ENCODE measurements at places on chromosomes 7 and 10.

DNA sequence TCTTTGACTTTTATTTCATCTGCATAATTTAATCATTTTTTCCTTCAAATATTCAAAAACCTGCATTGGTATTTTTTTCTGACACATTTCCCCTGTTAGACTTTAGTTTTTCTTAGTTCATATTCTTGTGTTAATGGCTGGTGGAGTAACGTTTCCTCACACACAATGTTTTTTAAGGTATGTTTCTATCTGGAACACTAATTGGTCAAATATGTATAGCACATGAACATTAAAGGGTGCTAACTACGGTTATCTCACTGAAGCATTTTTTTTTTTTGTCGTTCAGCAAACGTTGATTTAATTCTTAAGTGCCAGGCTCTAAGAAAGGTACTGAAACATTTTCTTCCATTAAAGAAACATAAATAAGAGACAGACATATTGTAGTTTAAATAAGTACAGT lies 87.7 kb downstream of the PTPRZ1 start:
- DNase-seq = no peak

DNA sequence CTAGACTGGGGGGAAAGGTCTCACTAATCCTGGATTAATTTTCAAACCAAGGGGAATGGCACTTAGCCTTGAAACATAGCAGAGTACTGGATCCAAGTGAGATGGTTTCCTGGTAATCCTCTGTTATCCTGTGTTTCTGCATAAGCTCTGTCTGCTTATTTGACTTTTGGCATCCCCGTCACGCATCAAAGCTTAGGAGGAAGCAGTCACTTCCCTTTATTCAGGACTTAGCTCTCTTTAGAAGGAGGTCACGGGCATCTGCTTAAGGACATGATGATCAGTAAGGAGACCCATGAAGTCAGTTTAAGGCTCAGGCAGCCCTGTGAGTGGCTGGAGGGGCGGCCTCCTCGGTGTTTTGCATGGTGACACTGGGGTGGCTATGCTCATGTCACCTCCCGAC lies 30.0 kb downstream of the TSPAN15 start:
- DNase-seq = no peak

DNA sequence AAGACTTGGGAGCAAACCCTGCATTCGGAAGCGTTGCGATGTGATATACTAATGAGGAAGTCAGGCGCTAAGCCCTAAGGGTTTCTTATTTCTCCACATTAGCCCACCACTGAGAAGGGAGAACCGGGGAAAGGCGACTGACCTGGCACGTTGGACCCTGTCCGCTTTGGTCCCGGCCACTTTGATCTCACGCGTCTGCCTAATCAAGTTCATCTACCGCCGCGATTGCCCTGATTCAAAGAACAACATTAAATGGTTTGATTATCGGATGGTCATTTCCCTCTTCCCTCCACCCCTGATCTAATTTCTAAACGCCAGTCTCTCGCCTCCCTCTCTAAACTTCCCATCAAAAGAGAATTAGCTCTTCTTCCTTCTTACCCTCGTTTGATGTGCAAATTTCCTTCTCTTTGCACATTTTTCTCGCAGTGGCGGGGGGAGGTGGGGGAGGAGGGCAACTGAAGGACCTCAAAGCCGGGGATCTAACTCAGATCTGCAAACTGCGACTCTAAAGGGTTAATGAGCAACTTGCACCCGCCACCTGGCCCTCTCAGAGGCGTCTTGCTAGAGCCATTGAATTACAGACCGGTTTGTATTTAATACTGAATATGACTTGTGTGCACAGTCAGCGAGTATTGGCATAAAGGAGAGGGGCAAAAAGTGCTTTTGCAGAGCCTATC lies 687 bp upstream of the DKK1 start:
- DNase-seq = peak; percentile 51

GRCh38 chr7:55435466-55435865 lies 70.3 kb downstream of the LANCL2 start:
- DNase-seq = no peak

- DNase-seq = peak; percentile 67
Measured at GRCh38 chr7:7969306-7970236, 975 bp downstream of the GLCCI1 start.

DNA sequence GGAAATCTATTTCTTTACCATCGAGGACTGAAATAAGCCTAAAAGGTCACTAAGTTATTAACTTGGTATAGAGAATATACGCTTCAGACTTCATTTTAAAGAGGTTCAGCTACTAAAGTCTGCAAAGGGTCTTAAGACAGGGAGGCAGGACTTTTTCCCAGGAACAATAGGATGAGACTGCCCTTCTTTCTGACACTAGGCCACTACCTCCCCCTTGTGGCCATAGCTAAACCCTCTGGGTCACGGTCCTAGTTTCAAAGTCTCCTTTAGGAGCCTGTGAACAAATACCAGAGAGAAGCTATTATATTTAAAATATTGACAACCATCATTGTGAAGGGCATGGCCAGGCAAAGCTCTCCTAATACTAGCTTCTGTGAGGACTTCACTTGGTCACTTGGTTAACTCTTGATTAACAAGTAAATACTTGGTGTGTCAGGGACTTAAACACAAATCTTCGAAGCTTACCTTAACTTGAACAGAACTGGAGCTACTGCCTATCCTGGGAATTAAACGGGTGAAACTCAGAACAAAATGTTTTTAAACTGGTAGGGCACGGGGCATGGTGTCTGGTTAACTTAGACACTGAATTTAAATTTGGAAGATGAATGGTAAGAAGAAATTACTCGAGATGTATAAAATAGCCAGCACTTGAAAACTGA lies 75.6 kb downstream of the CCDC6 start:
- DNase-seq = peak; percentile 28

DNA sequence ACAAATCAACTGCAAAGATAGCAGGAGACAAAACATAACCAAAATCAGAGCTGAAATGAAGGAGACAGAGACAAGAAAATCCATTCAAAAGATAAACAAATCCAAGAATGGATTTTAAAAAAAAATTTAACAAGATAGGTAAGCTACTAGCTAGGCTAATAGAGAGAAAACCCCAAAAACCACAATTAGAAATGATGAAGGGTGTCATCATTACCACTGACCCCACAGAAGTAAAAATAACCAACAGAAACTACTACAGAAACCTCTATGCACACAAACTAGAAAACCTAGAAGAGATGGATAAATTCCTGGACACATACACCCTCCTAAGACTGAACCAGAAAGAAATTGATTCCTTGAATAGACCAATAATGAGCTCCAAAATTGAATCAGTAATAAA lies 117.6 kb downstream of the DNAJC1 start:
- DNase-seq = no peak

GRCh38 chr7:30776971-30777370 lies 5.8 kb downstream of the MINDY4 start:
- DNase-seq = no peak

DNA sequence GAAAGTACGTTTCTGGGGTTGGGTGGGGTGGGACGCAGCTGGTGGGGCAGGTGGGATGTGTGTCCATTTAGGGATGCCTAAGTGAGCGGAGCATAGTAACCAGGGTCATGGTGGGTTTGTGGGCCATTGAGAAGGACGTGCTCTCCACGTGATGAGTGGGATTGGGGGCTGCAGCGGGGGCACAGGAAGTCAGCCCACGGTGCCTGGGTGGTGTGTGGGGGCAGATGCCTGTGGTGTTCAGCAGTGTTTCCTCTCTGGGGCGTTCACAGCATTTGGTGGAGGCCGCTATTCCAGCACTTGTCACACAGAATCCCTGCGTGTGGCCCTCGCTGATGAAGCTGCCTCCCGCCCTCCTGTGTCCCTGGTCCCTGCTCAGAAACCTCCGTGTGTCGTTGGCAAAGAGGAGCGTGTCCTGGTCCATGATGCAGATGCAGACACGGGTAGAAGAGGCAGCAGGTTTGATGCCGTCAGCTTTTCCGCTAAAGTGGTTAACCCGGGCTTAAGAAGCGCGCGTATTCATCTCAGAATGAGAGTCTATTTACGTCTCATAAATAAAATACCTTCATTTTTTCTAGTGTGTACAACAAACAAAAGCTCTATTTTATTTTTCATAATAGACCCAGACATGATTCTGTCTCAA lies 274.2 kb downstream of the ADARB2 start:
- DNase-seq = no peak

DNA sequence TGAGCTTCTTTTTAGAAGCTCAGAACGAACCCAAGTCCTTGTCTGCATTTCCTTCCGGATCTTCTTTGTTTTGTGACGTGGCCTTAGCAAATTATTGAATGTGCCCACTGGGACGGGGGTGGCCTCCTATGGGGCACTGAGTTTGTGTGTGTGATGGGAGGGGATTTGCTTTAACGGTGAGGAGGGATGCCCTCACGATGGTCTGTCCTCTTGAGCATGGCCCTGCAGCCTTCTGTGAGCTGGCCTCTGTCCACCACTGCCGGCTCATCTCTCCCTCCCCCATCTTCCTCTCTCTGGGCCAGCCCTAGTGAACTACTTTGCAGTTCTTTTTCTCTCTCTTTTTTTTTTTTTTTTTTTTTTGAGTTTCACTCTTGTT lies 62.9 kb upstream of the MKRN1 start:
- DNase-seq = no peak

DNA sequence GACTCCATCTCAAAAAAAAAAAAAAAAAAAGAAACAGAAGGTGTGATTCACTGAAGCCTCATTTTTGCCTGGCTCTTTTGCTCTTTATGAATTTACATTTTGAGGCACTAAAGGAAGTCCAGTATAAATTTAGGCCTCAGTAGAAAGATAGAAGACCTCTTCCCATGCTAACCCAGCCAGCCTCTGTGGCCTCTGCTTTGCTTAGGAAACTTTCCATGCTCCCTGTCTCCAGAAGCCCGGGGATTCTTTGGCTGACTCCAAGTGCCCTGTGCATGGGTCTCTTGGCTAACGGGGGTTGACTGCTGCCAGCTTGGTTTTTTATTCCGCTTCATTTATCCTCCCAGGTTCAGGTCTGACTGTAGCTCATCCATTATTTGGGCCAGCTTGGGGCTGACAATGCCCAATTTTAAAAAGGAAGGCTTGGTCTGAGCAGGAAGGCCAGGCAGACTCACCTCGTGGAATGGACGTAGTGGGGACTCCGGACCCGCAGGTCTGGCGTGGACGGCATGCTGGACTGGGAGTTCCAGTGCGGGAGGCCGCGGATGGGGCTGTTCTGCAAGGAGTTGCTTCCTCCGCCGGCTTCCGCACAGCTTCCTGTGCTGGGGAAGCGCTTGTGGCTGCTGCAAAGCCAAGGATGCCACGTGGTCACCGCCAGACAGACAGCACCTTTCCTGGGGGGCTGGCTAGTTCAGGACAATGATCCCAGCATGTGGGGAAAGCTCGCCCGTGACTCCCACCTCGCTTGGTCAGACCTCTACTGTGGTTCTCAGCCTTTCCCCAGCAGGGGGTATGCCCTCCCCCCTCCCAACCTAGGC lies 72.3 kb downstream of the PRPF18 start:
- DNase-seq = no peak

DNA sequence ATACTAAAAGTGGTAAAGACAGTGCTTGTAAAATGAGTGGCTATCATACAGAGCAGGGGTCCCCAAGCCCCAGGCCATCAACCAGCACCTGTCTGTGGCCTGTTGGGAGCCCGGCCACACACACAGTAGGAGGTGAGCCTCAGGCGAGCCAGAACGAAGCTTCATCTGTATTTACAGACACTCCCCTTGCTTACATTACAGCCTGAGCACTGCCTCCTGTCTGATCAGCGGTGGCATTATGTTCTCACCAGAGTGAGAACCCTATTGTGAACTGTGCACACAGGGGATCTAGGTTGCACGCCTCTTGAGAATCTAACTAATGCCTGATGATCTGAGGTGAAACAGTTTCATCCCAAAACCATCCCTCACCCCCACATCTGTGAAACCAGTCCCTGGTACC lies 58.7 kb downstream of the ITGA8 start:
- no peak for DNase-seq

GRCh38 chr7:128123291-128124037 lies 92.2 kb upstream of the LRRC4 start:
- DNase-seq = no peak

- peak; percentile 28 for DNase-seq
Measured at GRCh38 chr7:19491821-19492452, 216.9 kb downstream of the POLR1F start.

- no peak for DNase-seq
Measured at GRCh38 chr10:43955978-43956377, 307.3 kb upstream of the ZNF32 start.

DNA sequence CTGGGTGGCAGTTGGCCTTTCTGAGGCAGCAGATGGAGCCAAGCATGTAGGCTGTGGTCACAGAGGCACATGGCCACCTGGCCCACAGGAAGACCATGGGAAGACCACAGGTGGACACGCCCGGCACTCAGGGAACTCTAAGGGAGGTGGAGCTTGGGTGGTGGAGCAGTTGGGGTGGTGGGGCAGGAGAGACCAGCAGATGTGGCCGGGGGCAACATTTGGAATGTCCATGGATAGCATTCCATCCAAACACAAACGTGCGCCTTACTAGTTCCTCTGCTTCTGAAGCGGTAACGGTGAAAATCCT lies 290.9 kb downstream of the PTPRN2 start:
- no peak for DNase-seq

DNA sequence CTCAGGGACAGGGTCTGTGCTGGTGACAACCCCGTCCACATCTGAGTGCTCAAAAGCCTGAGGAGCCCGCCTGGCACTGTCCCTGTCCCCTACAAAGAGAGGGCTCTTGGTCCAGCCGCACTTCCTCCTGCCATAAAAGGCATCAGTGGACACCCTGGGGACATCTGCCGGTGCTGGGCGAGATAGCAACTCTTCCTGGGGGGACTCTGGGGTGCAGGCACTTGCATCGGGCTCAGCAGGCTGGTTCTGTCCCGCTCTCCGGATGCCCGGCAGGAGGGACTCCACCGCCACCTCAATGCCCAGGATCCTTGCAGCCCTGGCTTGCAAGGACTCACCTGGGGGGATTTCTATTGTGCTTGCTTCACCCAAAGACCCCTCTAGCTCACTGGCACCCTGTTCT lies 32.8 kb downstream of the JCAD start:
- no peak for DNase-seq

DNA sequence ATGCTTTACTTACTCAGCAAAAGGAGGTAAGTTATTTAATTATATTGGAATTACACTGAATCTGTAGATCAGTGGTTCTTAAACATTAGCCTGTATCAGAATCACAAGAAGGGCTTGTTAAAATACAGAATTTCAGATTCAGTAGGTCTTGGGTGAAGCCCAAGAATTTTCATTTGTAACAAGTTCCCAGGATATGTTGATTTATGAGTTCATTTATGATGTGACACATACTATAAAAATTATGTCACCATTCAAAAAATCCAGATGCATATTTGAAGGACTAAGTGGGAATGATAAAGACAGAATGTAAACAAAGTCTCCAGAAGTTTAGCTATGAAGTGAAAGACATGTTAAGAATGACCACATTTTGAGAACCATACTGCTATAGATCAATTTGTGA lies 52.3 kb downstream of the HECTD2 start:
- no peak for DNase-seq

GRCh38 chr10:52637592-52637991 lies 135.0 kb downstream of the MBL2 start:
- DNase-seq = peak; percentile 23

- DNase-seq = peak; percentile 78
Measured at GRCh38 chr10:131726076-131726880, 174.5 kb upstream of the PPP2R2D start.

GRCh38 chr7:87480386-87480785 lies 4.9 kb upstream of the ABCB4 start:
- DNase-seq = no peak

- no peak for DNase-seq
Measured at GRCh38 chr7:132171130-132171576, 405.1 kb downstream of the PLXNA4 start.

Data from NCI-H510A treated with DMSO at 0.1 percent for 48 hours (cell line).